Activated T-helper 1 cell treated with anti-CD3 and anti-CD28 coated beads, Interleukin-2, amount 50 U/mL, for 16 hours (primary cell): ENCODE measurements at places on chromosomes 12 and 14.

DNA sequence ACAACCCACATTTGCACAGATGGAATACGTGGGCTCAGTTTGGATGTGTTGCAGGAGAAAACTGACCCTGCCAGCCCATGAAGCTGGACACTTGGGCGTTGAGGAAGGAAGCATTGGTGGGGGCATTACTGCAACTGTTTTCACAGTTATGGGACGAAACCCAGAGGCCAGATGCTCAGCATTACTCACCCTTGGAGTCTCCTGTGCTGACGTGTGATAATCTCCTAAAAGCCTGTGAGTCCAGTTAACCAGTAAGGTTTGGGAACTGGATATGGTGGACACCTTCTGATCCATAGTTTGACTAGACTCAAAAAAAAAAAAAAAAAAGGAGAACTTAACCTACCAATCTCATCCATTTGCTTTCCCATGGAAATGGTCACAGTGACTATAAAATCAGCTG, 52.8 kb upstream of the EGLN3 start:
- DNase-seq = no peak

GRCh38 chr12:13116259-13116658, 12.8 kb upstream of the GSG1 start:
- no peak for DNase-seq

GRCh38 chr14:104524726-104525125, 54.8 kb upstream of the C14orf180 start:
- DNase-seq = no peak

- DNase-seq = no peak
Observed at GRCh38 chr12:113052326-113052725, 4.2 kb upstream of the DTX1 start.

- no peak for DNase-seq
Observed at GRCh38 chr12:122981036-122981471, 573 bp downstream of the ARL6IP4 start.

DNA sequence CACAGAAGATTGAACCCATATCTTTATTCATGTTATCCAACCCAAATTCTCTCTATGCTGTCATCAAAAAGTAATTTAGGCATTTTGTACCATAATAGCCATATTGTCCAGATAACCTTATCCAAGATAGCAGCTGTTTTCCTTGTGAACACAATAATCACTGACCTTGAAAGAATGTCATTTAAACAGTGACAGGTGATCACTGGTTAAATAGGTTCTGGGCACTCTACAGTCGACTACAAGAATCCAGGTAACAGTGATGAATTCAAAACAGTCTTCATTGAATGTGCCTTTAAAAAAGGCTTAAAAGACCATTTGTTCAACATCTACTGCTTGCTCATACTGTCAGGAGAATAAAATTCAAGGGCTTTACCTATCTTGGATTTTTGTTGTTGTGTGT, 4.6 kb upstream of the SPX start:
- no peak for DNase-seq

- no peak for DNase-seq
Observed at GRCh38 chr12:88726806-88727720, 146.8 kb upstream of the KITLG start.

DNA sequence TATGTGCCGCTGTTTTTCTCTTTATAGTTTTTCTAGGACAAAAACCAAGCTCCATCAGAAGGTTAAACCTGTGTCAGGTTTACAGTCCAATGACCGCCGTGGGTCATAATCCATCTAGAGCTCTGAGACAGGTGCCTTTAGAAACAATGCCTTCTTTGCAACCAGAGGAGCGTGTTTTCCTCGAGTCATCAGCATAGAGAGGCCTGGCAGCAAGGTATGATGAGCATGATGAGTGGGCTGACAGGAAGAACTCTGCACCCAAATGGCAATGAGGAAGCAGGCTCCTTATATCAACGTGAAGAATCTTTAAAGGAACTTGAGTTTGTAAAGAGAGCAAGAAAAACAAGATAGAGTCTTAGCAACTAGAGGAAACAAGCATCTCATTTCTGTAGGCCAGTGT, 60.5 kb upstream of the NUDT4 start:
- DNase-seq = no peak

DNA sequence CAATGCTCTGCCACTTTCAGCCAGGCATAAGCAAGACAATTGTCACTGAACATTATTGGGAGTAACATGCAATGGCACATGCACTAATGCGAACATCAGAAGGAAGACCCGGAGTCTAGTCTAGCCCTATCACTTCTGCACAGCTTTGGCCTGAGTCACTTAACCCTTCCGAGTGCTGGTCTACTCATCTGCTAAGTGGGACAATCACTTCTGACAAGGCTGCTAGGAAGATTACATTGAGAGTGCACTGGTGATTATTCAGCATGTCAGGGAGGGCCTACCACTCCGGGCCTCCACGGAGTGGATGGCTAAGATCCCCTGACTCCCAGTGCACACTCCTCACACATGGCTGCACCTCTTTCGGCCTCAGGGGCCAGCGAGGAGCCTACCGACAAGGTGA, 240.9 kb downstream of the DPF3 start:
- DNase-seq = no peak

GRCh38 chr14:44657696-44658388, 150.8 kb upstream of the FSCB start:
- no peak for DNase-seq

DNA sequence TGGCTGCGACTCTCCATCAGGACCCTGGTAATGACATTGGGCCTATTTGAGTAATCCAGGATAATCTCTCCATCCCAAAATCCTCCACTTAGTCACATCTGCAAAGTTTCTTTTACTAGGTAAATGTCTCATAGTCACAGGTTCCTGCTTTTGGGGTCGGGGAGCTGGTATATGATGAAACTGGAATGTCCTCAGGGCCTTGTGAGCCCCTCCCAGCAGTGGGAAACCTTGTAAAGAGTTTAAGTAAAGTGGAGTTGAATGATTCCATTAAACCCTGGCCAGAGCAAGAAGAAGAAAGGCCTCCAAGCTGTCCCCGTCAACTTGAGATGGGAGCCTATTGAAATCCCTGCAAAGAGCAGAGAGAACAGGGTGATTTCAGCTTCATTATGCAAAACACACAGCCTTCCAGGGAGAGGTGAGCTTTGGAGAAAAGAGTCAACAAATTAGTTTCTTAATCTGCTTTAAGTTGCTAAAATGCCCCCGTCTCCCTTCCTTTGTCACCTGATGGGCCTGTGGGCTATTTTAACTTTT, 12.6 kb downstream of the WSCD2 start:
- no peak for DNase-seq

GRCh38 chr14:104394409-104394851, 185.1 kb upstream of the C14orf180 start:
- DNase-seq = no peak

DNA sequence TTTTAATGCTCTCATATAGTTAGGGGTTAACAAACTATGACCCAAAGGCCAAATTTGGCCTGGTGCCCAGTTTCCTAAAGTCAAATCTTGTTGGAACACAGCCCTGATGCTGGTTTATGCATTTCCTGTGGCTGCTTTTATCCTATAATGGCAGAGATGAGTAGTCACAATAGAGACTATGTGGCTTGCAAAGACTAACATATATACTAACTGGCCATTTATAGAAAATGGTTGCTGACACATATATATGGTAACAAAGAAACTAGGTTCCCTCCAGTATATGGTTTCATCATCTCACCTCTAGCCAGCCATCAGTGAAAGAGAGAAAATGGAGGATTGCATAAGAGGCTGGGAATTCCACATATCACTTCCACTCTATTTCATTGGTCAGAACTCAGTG, 10.8 kb downstream of the NAV3 start:
- no peak for DNase-seq

GRCh38 chr14:105999361-106000028, 473.1 kb downstream of the TMEM121 start:
- peak; percentile 76 for DNase-seq

GRCh38 chr12:119659289-119659897, 8.5 kb upstream of the PRKAB1 start:
- no peak for DNase-seq

GRCh38 chr12:4603421-4603820, 41.4 kb downstream of the DYRK4 start:
- DNase-seq = no peak

DNA sequence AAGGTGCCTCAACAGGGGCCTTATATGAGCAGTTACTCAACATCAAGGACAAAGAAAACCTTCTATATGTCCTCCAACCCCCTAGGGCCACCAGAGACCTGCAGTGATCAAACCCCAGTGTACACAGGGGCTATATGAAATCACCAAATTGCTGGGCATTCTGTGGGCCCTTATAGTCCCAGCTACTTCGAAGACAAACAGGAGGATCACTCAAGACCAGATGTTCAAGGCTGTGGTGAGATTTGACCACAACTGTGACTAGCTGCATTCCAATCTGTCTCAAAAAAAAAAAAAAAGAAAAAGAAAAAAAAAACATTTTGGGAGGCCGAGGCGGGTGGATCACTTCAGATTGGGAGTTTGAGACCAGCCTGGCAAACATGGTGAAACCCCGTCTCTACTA, 51.0 kb upstream of the PRB2 start:
- no peak for DNase-seq

- no peak for DNase-seq
Observed at GRCh38 chr14:86915406-86915805, 1077.6 kb downstream of the GALC start.

GRCh38 chr14:49497725-49498348, 88.3 kb downstream of the RPS29 start:
- no peak for DNase-seq

- no peak for DNase-seq
Observed at GRCh38 chr12:87678453-87678852, 350.7 kb downstream of the C12orf50 start.

GRCh38 chr14:95255487-95255886, 64.2 kb downstream of the CLMN start:
- DNase-seq = no peak

DNA sequence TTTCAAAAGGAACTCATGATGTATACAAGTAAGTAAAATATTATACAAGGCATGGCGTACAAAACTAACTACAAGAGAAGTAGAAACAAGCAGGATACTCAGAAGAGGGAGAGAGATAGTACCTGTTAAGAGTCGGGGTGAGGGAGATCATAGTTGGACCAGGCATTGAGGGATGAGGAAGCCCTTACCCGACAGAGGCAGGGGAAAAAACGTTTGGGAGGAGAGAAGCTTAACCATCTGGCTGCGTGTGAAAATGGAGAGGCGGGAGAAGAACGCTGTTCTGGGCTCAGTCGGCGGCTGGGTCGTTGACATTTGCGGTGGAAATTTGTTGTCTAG, 575 bp upstream of the FMNL3 start:
- DNase-seq = no peak

- DNase-seq = no peak
Observed at GRCh38 chr12:1435456-1435855, 158.9 kb downstream of the FBXL14 start.

DNA sequence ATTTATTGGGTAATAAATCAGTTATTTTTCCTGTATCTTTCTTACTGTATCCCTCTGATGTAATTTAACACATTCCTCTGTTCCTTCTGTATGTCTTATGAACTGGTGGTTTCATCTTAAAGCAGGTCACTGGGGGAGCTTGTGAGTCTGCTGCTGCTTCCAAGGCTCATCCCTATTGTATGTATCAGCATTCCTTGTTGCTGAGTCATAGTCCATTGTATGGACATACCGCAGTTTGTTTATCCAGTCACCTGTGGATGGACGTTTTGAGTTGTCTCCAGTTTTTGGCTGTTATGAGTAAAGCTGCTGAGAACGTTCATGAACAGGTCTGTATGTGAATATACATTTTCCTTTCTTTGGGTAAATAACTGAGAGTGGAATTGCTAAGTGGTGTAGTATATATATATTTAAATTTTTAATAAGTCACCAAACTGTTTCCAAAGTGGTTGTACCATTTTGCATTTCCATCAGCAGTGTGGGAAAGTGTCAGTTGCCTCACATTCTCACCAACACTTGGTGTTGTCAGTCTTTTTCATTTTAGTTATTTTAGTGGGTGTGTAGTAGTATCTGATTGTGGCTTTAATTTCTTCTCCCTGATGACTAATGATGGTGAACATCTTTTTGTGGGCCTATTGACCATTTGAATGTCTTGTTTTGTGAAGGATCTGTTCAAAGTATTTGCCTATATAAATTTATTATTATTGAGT, 82.7 kb downstream of the BEGAIN start:
- DNase-seq = no peak

DNA sequence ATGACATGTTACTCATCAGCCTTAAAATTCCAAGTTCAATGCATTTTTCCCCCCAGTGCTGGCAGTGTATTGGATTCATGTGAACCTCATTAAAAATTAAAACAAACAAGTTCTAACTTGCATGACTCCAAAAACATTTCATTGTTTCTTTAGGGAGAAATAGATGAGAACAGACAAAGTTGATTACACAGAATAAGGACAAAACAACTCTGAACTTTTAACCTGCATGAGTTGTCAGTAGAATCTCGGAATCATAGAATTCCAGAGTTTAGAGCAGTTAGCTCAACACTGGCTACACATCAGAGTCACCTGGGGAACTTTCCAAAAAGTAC, 127.5 kb downstream of the TMX1 start:
- no peak for DNase-seq

DNA sequence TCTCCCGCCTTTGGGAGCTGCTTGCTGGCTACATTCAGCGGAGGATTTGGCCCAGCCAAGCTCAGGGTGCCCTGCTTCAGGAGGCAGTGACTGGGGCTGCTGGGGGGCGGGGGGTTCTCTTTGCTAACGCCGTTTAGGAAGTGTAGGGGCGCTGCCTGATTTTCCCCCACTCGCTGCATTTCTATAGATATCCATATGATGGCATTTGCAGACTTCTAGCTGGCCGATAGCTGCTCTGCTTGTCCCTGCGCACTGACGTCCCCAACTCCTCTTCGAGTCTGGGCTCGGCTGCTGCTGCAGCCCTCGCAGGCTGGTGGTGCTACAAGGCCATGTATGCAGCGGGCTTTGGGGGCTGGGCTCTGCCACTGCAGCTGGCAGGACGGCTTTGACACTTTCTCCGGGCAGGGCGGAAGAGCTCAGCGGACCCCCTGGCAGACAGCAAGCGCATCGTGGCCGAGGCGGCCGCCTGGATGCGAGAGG, 3.1 kb downstream of the LRFN5 start:
- DNase-seq = no peak

GRCh38 chr12:19546611-19547162, 107.4 kb downstream of the AEBP2 start:
- no peak for DNase-seq

- DNase-seq = no peak
Observed at GRCh38 chr12:75585330-75585729, 73.9 kb upstream of the KRR1 start.

- no peak for DNase-seq
Observed at GRCh38 chr12:124734224-124734788, 129.4 kb downstream of the SCARB1 start.
